ENCODE measurements at places on chromosomes 16 and 17.

- DNase-seq = no peak
Observed at GRCh38 chr16:66798161-66798560, 3.2 kb downstream of the TERB1 start.

DNA sequence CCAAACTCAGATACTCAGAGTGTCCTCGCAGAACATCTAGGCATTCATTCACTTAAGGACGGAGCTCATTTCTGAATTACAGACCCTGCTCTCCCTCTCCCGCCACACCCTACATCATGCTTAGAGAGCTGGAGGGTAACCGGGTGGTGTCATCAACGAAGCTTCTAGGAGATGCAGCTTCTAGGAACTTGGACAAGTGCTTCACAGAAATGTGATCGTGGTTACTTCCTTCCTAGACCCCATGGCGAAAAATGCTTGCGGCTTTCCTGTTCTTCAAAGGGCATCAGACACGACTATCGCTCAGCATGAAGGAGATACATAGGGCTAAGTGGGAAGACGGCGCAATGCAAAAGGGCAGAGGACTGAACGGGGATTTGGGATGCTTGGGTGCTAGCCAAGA, 126.8 kb downstream of the ZFHX3 start:
- no peak for DNase-seq

DNA sequence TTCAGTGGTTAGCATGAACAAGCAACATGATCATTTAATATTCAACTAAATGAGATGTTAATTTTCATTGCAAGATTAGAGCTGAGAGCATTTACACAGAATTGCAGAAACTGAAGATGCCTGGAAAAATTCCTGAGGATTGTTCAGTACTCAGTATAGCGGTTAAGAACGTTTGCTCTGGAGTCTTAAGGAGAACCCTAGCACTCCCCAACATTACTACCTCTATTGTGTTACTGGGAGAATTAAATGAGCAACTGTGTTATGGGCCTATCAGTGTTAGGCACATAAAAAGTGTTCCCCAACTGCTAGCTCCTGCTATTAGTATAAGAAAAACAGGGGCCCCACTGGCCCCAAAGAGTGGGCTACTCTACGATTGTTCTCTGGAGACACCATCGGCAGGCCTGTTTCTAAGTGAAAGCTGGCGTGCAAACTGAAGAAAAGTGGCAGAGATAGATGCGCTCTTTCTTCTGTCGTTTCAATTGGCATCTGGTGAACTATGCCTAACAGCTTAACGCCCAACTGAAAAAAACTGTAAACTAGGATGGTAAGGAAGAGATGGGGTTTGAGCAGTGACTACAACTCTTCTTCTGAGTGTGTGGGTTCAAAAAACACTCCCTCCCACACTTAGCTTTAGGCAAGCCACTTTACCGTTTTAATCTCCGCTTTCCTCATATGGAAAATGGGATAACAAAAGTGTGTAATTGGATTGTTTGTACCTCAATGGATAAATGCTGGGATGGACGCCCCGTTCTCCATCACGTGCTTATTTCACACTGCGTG, 1.3 kb downstream of the CDR2 start:
- no peak for DNase-seq

DNA sequence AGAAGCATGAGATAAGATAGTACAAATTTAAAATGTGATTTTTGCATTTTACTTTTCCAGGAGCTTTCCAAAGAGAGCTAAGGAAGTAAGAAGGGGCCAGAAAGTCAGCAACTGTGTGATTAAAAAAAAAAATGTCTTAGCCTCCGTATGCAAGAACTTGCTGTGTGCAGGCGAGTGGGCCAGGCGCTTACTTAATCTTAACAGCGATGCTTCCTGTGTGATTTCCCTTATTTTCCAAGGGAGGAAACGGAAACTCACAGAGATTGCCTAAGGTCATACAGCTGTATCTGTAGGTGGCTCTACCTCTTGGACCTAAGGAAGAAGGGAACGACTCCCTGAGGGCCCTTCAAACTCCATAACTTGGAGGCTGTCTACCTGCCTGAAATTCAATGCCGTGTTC, 11.1 kb downstream of the HS3ST3B1 start:
- DNase-seq = no peak

DNA sequence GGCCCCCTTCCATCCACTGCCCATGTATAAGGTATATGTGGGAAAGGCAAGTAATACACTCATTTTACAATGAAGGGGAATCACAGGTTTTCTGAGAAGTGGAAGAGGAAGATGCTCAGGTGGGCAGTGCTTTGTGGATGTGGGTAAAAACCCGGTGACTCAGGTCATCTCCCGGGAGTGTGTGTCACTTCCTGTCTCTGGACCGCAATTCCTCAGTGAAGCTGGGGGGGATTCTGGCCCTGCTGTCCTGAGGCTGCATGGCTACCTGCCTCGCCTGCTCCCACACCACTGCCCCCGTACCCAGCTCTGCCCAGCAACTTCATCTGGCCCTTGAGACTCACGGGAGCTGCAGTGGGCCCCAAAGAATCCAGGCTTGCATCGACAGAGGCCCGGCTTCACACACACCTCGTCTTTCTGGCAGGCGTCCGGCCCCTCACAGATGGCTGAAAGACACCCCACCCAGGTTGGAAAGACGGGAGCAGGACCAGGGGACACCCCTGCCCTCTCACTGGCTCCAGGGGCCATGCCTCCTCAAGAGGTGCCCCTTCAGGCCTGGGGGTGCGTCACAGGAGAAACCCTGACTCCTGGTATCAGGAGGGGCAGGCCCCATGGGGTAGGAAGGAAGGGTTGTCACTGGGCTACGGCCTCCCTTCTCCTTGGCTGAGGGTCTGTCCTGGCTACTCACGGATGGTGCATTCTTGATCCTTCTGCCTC, 882 bp downstream of the SCARF1 start:
- DNase-seq = no peak

- no peak for DNase-seq
Observed at GRCh38 chr17:38343608-38344419, at the start of gene GPR179. Gene GPR179, minus strand, starts transcription at chr17:38343956. Its CDS starts 167 bp downstream, at chr17:38343789.

DNA sequence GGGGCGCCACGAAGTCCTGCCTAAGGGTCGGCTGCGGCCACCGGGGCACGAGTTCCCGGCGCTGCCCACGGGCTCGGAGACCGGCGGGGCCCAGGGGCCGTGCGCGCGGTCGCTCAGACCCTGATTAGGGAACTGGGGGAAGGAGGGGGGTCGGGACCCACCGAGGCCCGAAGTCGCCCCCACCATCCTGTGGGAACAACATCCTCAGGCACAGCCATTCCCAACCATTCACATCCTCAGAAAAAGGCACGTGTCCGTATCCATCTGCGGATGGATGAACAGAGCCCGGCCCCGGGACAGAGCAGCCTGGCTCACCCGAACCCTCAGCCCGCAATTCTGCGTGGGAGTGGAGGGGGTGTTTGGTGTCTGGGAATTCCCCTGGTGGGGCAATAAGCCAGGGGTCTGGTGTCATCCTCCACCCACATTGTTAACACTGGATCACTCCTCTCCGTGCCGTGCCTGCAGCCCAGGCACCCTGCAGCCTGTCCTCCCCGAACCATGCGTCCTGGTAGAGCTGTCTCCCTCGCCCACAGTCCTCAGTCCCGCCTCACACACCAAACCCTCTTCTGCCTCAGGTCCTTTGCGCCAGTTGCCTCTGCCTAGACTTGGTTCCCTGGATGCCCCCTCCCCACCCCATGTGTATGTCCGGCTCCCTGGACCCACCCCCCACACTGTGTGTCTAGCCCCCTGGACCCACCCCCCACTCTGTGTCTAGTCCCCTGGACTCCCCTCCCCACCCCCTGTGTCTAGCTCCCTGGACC, 789 bp upstream of the CCDC57 start:
- DNase-seq = peak; percentile 76

GRCh38 chr16:65782611-65783600, 583.6 kb upstream of the CDH5 start:
- no peak for DNase-seq

GRCh38 chr16:77409311-77409710, 25.5 kb downstream of the ADAMTS18 start:
- no peak for DNase-seq

DNA sequence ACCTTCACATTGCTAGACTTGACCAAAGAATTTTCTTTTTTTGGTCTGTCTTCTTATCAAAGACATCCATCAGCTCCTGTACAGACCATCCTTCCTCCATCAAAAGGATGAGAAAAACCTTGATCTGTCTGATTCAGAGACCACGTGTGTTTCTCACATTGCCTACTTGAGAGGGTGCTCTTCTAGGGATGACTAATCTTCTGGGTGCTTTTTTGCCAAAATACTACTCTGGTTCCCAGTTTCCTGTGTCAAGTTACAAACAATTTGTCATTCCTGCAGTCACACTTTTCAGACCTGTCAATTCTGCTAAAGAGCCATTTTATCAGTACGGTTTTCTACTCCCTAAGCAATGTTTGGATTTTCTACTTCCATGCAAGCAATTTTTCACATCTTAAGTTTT, 492.2 kb downstream of the CDH11 start:
- no peak for DNase-seq

GRCh38 chr16:20348365-20349185, 3.9 kb downstream of the UMOD start:
- no peak for DNase-seq

- DNase-seq = no peak
Observed at GRCh38 chr17:48770954-48771353, 42.4 kb upstream of the HOXB13 start.

DNA sequence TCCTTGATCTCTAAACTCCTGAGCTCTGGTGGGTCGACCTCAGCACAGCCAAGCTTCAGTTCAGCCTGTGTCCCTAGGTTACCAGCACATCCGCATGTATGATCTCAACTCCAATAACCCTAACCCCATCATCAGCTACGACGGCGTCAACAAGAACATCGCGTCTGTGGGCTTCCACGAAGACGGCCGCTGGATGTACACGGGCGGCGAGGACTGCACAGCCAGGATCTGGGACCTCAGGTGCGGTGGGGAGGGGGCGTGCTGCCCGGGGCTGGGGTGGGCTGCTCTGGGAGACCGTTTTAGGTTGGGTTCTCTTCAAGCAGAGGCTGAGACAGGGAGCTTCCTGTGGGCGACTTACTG, 1.1 kb downstream of the MLST8 start:
- DNase-seq = no peak

DNA sequence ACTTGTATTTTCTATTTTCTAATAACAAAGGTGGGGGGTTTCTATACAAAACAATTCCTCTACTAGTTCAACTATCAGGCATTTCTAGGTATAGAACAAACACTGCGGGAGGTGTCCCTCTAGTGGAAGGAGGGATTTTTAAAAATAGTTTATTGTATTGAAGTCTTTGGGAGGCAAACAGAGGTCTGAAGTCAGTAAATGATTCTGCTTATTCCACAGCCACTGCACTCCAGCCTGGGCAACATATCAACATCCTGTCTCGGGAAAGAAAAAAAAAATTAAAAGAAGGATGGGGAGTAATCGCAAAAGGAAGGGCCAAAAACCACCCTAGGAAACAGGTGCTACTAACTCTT, 648 bp upstream of the ERCC4 start:
- DNase-seq = peak; percentile 14

Measured in WERI-Rb-1 (cell line).